ENCODE measurements at places on chromosomes 5 and 9.

DNA sequence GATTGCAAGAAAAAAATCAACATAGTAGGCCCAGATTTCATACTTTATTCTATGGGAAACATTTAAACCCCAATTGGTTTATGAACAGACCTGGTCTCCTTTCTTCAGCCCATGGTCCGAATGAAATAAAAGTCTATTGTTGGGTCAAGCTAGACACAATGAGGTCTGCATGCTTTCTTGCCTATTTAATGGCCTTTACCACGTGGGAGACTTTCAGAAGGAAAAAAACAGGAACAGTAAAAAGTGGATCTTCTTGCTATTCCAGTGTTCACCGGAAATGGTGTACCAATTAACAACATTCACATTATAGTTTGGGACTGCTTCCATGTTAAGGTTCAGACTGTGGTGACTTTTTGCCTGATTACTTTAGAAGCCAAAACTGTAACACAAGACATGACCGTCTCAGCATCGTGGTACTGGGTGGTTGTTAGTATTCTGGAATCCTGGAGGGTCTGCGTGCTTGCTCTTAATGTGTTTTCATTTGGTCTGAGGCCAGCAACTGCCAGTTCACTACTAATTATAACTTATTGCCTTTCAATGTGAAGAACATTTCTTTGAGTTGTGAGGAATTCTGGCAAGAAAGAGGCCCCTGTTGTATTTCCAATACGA, 85.4 kb upstream of the PRRC1 start:
- no peak for DNase-seq

DNA sequence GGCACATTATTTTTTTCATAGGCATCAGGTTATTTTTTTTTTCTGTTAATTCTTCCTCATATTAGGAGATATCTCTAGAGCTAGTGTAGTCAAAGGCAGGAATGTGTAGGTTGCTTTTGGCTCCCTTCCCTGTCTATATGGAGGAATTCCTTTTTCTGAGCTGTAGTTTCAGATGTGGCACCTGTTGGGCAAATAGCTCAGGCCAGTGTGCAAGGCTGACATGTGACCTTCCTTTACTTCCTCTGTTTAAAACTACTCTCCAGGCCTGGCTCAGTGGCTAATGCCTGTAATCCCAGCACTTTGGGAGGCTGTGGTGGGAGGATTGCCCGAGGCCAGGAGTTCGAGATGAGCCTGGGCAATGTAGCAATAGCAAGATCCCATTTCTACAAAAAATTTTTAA, 40.5 kb upstream of the KIAA1958 start:
- no peak for DNase-seq

DNA sequence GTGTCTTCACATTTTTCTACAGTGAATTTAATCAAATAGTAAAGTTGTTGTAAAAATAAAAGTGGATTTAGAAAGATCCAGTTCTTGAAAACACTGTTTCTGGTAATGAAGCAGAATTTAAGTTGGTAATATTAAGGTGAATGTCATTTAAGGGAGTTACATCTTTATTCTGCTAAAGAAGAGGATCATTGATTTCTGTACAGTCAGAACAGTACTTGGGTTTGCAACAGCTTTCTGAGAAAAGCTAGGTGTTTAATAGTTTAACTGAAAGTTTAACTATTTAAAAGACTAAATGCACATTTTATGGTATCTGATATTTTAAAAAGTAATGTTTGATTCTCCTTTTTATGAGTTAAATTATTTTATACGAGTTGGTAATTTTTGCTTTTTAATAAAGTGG, 60.4 kb downstream of the MTAP start:
- DNase-seq: no peak

DNA sequence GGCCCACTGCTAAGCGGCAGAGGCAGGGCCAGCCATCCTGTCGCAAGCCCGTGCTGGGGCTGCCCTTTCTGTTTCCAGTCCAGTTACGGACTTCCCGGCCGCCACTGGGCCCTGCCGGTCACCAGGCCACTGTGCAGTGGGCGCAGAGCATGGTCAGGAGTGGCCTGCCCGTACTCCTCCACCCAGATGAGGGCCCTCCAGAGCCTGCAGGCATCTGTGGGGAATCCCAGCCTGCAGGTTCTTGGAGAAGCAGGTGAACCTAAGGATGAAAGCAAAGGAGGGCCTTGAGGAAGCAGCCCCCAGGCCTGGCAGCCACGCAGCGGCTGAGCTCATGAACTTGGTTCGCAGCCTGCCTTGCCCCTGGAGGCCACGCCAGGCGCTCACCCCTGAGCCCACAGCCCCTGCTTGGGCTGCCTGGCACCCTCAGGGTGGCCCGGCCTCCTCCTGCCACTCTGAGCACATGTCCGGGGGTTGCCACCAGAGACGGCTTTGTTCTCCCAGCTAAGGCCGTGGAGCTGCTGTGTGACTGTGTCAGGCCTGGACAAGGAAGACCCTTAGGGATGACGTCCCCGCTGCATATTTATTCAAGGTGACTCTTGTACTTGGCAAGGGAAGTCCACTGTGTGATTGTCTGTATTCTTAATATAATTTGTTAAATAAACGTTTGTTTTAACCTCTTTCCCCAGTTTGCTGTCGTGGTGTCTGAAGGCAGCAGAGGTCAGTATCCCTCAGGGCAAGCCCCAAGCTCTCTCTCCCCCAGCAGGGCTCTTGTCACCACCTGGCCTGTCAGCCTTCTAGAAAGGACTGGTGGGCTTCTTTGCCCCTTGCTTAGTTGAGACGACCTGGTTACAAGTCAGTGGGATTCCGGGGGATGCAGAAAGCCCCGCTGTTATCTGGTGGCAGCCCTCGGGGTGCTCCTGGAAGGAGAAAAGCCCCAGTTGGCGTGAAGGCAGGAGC, 107.1 kb upstream of the LMX1B start:
- DNase-seq: no peak

GRCh38 chr9:120735415-120736126, 21.3 kb upstream of the MEGF9 start:
- DNase-seq: no peak

DNA sequence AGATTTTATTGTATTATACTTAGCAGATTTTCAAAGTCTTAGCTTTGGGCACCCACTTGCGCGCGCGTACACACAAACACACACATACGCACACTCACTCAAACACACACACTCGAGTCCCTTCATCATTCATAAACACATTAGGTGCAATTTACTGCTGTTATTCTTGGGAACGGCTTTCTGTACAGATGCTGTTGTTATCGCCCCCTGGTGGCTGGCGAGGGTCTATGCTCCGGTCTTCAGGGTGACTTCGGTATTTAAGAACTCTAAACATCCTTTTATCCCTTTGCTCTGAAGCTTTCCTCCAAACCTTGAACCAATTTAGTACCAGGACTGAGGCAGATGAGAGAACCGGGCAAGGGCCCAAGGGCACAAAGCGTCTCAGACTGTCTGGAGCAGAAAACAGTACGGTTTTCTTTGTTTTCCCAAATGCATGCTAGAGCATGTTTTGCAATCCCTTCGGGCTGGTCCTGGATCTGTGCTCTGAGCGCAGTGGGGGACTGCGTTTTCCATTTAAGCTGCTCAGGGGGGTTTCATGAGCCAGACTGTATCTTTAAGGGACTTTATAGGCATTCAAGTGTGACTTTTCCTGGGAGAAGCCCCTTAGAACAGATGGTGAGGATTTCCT, 1.7 kb upstream of the SLIT3 start:
- peak; percentile 38 for DNase-seq

- peak; percentile 74 for DNase-seq
These were observed 53.2 kb downstream of the USP20 start for GRCh38 chr9:129888293-129889121.

- DNase-seq: no peak
These were observed 45.0 kb upstream of the NR5A1 start for GRCh38 chr9:124552273-124552605.

DNA sequence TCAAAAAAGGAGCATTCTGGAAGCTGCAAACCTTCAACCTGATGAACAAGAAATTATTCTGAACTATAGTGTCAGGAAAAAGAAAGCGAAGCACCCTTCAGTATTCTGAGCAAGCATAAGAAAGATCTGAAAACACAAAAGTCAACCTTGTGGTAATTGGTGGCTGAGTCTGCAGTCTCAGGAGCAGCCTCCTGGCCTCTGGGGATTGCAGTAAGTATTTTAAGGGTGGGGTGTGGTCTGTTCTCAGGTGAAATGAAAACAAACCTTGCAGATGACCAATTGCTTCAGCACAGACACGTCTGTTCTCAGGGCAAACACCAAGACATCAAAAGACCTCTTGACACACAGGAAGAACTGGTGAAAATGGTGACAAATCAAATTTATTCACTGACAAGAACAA, 147.8 kb upstream of the RAPGEF1 start:
- no peak for DNase-seq

GRCh38 chr9:116160676-116161571, 7.3 kb downstream of the PAPPA start:
- DNase-seq: no peak

- no peak for DNase-seq
These were observed at the start of gene SYK for GRCh38 chr9:90801241-90801972. Gene SYK, plus strand, starts transcription at chr9:90801819. Its CDS starts 42,080 bp downstream, at chr9:90843899.

DNA sequence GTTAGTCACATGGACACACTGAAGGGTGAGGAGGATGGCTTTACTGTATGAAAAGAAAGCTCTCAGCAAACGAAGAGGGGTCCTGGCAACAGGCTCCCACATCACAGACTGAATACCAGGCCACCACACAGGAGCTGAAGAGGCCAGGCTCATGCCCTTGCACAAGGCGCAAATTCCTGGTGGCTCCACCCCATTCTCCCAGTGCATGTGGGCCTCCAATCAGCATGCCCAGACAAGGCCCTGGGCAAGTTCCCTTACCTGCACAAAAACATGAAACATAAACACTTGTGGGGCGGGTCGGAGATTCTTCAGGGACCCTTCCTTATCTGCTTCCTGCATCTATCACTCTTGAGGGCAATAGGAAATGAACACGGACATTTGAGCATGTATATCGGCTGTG, 935.8 kb upstream of the EDIL3 start:
- DNase-seq: no peak

- no peak for DNase-seq
These were observed 142.8 kb downstream of the PDZD2 start for GRCh38 chr5:31781772-31782171.

GRCh38 chr5:43855452-43855851, 252.5 kb downstream of the NNT start:
- DNase-seq: no peak

DNA sequence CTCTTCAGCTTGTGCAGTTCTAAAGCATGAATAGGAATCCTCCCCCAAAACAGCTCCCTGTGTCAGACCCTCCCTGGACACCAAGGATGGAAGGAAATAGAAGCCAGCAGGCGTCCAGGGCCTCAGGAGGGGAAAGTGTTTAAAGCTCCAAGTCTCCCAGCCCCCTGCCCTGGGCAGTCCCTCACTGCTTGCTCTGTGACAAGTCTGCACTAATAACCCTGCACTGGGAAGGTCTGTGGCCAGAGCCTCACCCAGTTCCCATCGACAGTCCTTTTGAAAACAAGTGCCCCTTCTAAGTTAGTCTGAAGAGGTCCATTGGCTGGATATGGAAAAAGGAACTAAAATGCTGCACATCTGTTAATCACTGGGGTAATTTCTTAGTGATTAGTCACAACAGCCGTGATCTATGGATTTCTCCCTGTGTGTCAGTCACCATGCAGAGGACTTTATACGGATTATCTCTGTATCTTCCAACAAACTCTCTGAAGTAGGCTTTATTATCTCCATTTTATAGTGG, 195.3 kb downstream of the FBXL7 start:
- no peak for DNase-seq

GRCh38 chr5:180338001-180338707, 15.0 kb downstream of the GFPT2 start:
- no peak for DNase-seq

- DNase-seq: no peak
These were observed 323.6 kb upstream of the PRR16 start for GRCh38 chr5:120140501-120140900.

DNA sequence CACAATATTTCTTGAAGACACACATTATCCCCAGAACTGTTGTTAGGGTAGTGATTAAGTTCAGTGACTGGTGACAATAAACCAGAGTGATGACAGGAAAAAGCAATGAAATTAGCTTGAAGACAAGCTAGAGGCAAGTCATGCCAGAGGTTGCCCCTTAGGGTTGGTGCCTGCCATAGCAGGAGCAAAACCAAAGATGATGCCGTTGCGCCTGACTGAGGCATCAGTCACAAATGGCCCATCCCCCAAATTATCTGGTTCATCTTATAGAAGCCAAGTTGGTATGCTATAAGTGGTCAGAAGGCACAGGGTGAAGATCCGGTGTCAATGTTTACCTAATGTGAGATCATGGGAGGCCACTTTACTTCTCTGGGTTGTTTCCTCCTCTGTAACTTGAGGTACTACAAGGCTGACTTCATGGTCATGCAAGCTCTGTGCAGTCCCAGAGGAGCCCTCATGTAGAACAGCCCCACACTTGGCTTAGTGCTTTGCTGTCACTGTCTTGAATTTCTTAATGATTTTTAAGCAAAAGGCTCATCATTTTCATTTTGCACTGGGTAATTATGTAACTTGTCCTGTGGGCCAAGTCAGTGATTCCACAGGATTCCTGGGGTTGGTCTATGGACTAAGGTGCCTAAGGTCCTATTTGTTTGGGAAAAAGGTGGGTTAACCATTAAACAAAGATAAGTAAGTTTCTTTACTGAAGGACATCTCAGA, 211.3 kb downstream of the MAN2A1 start:
- DNase-seq: no peak

Measured in activated T-cell treated with anti-CD3 and anti-CD28 coated beads for 1 hour (primary cell).